Activated naive CD8-positive, alpha-beta T cell treated with anti-CD3 and anti-CD28 coated beads, Interleukin-2, amount 10 ng/mL, durations not matched to agents 7 days and 5 days (primary cell): ENCODE measurements at places on chromosomes 5 and 9. TPM values are rescaled to one million over a fixed set of nuclear protein-coding genes. Genes with fewer than 3 reads are reported as not detected.

The MSX2 gene
- not detected for total RNA-seq

DNA sequence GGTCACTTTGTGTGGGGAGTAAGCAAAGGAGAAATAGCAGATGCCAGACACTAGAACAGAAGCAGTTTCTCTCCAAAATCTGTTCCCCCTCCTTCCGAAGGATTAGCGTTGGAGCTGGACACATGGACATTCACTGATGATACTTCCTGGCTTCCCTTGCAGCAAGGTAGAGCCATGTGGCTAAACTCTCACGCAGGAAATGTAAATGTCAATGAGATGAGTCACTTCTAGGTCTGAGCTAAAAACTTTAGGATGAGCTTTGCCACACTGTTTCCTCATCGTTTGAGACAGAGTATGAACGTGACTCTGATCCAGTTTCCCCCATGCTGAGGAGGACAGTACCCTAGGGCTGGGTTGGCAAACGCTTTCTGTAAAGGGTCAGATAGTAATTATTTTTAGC is 5.1 kb downstream of the BHMT2 start:
- DNase-seq = no peak

- no peak for DNase-seq
These were observed 70.7 kb downstream of the RFX3 start for GRCh38 chr9:3455094-3455493.

The SLC45A2 gene
- not detected for total RNA-seq

- DNase-seq = no peak
These were observed 74.7 kb upstream of the IL17B start for GRCh38 chr5:149453618-149454415.

The LRRC19 gene
- not detected for total RNA-seq

The PHYHD1 gene
- total RNA-seq = 1.4 TPM

The CD74 gene
- 341 TPM for total RNA-seq

The KCNV2 gene
- not detected for total RNA-seq

GRCh38 chr5:80054682-80055081 is 19.5 kb downstream of the THBS4 start:
- DNase-seq = no peak

DNA sequence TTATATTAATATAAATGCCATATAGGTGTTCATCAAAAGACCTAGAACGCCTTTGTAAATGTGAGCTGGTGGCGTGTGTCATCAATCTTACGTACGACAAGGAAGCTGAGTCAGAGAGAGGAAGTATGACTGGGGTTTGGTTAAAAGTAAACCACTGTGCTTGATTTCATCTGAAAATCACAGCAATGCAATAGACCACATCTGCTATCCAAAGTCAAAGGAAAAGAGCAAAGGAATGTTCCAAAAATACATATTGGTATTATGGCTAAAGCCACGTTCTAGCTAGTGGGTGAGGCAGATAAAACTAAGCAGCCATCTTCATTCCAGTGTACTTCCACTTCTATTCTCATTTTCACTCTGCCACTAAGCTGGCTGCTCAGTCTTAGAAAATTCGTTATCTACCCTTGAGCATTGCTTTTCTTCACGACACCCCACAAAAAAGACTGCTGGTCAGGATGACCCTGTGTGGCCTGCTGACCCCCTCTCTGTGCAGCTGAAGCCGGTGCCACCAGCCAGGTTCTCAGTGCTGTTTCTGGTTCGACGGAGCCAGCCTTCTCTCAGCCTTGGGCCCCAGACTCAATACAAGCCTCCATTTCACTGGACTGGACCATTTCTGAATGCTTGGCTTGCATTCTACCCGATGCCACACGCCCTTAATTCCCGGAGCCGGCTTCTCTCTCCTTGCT is 23.8 kb downstream of the SHC3 start:
- DNase-seq = no peak

DNA sequence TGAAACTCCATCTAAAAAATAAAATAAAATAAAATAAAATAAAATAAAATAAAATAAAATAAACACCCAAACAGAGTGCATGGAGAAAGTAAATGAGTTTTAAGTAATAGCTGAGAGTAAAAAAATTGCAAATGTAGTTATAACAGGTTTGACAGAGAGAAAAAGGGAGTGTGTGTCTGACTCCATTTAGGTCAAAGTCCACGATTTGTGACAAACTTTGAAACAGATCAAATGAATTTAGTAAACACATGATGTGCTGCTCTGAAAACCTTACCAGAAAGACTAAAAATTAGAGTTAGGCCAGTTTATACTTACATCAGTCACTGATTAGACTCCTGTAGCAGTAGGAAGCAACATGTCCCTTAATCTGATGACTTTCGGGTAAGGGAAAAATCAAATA is 346.6 kb downstream of the PARP8 start:
- DNase-seq = no peak

GRCh38 chr5:113296676-113297075 is 138.1 kb downstream of the TSSK1B start:
- no peak for DNase-seq

The CCNI2 gene
- 12.4 TPM for total RNA-seq

- DNase-seq = peak; percentile 83
These were observed 57.7 kb downstream of the DUSP1 start for GRCh38 chr5:172713113-172713808.

- no peak for DNase-seq
These were observed 57.5 kb upstream of the GNA14 start for GRCh38 chr9:77705636-77706035.

DNA sequence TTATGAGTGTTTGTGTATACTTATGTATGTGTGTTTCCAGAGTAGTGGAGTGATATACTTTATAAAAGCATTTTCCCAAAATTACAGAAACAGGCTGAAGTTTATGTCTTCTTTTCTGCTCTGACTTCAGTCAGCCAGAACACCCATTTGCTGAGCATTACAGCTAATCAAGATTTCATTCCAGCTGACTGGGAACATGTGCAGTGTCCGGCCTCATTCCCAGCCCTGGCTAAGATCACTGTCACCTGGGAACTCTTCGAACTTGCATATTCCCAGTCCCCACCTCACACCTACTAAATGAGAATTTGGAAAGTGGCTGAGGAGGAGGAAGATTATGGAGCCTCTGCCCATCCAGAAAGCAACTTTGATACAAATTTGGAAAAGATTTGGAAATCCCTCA is 90.8 kb upstream of the PRRC1 start:
- no peak for DNase-seq
